ENCODE measurements at places on chromosomes 5 and 9.
A peak's percentile ranks its signal among the peaks of the same experiment; 100 is the strongest.

- DNase-seq = no peak
Observed at GRCh38 chr9:4211032-4211725, 88.7 kb downstream of the GLIS3 start.

DNA sequence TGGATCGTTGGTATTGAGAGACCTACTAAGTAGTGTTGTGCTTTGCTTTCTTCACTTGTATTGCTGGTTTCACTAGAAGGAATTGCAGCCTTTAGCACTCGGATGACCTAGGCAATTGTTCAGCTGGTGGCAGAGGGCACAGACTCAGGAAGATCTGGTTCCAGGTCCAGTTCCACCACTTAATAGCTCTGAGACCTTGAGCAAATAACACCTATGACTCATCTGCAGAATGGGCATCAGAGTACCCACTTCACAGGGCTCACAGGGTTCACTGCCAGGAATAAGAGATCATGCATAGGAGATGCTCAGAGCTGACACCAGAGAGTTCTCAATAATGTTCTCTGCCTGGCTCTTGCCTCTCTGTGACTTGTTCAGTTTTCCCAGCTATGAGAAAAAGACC, 133.6 kb downstream of the SIL1 start:
- DNase-seq = no peak

GRCh38 chr5:83244516-83244915, 167.2 kb downstream of the XRCC4 start:
- no peak for DNase-seq

DNA sequence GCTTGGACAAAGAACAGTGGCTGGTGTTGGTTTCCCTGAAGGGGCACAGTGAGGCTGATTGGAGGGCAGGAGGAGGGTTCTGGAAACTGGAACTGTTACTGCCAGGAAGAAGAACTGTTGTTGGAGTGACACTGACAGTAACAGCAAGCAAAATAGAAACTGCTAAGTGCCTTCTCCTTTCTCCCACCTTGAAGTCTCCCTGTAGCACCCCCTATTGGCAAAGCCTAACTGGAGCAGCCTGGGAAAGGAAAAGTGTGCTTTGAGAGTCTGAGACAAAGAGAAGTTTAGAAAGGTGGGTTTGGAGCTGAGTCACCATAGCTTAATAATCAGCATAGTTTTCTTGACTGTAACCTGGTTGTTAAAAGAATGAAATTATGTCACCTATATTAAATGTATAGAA, 2.5 kb upstream of the TMEM174 start:
- peak; percentile 73 for DNase-seq

DNA sequence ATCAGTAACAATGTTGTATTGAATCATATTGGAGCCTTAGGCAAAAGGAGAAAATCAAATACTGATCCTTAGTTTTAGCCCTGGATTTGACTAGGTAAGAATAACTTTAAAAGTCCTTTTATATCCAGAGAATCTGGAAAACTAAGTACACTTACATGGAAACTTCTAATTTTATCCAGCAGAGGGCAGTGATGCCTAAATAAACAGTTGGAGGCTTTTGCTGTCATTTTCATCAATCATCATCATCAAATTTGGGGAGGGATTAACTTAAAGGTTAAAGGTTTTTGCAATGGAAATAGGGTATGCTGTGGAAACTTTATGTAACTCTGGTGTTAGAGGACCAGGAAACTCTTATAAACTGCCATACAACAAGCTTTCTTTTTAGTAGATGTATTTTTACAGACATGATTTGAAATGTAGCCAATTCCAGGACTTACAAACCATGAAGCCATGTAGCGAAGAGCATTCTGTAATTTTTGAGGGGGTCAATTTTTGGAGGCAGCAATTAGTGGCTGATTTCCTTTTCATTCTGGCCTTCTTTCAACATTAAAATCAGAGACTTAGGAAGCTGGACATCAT, 112.7 kb downstream of the OSTF1 start:
- DNase-seq = peak; percentile 74

GRCh38 chr5:58077416-58077815, 382.5 kb downstream of the PLK2 start:
- no peak for DNase-seq

DNA sequence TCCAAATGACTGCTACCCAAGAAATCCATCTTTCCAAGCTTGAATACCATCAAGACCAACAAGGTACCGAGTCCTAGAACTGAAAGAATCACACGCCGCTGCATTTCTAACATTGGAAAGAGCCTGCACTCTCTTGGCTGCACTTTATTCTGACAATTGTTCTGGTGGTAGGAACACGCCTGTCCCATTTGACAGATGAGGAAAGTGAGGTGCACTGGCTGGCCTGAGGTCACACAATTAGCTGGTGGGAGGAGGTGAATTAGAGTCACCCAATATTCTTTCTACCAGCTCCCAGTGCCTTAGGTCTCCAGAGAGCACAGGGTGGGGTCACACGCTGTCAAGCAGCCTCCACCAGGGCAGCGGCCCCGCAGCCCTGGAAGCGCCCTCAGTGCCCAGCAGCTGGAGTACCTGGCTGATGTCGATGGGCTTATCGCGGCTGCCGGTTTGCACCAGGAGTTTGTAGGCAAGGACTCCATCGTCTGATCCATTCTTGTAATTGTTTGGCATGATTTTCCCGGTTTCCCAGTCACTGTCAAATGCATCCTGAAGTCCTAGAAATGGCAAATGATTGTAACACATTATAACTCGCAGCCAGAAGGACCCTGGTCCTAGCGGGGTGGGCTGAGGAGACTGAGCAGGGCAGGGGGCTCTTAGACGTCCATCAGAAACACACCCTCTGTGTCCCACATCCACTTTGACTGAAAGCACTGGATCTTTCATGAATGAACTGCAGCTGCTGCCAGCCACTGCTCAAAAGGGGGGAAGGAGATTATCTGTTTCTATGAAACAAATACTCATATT, 55.1 kb downstream of the PTCH1 start:
- no peak for DNase-seq

DNA sequence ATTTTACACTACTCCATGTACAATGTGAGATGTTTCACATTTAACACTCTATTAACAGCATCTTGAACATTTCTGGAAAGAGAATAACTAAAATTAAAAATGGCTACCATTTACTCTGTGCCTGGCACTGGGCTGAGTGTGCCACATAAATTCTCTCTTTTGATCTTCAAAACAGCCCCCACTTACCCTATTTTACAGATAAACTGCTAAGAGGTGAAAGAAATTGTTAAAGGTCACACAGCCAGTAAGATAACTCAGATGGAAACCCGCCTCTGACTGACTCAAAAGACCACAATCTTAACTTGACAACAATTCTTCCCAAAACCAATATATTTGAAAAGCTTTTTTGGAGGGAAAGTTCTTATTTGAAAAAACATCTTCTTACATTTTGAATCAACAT, 97.3 kb downstream of the MAPKAP1 start:
- DNase-seq = no peak

DNA sequence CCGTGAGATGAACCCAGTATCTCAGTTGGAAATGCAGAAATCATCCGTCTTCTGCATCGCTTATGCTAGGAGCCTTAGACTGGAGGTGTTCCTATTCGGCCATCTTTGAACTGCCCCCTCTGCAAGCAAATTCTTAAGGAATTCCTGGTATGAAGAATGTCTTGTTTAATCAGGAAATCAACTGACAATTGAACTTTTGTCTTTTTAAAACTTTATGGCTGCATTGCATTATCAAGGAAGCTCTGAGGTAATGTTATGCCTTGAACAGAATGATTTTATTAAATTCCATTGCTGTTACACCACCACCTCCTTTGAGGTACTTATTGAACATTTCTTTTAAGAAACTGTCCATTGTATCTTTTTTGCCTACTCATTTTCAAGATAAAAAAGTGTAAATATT, 1915.7 kb upstream of the CDH9 start:
- no peak for DNase-seq

DNA sequence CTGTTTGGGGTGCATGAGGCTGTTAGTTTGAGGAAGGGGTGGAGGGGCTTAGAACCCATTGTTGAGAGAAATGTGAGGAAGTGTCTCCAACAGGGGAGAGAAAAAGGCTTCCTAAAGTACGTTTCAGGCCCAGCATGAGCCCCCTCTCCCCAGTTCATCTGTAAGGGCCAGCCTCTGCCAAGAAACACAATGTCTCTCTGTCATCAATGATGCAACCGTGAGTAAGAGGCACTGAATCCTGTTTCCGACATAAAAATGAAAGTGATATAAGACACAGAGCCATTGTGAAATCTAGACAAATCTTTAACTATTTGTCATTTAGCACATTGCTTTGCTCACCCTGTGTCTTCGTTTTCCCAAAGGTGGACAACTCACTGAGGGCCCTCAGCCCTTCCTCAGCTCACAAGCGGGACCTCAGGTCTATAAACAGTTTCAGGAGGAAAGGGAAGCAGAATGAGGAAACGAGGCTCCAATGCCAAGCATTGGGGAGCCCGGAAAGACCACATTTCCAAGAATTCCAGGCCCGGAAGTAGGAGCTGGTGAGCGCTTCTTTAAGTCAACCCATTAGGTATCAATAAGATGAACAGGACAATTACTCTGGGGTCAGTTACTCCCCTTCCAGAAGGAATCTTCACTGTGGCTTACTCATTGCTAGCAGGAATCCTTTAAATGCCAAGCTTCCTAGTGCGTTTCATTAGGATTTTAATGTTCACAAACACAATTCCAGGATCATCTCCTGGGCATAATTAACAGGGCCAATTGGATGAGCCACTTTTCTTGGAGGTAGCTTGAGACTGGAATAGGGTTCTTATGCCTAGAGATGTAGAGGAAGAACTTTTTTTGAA, 59.0 kb upstream of the KLF4 start:
- DNase-seq = no peak

DNA sequence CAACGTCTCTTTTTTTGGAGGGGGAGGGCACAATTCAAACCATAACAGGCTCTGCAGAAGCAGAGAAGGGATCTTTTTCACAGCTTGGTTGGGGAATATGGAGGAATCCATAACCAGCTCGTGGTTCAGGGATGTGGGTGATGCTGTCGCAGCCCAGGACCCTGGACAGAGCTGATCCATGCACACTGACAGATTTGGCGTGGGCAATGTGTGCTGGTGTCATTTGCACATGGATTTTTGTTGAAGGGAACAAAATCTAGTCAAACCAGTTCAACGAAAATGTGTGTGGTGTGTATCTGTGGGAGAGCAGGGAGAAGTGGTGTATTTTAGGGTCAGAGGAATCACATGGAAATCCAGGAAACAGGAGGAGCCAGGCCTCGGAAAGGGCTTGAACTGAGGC, 4.2 kb downstream of the DOCK2 start:
- DNase-seq = no peak

DNA sequence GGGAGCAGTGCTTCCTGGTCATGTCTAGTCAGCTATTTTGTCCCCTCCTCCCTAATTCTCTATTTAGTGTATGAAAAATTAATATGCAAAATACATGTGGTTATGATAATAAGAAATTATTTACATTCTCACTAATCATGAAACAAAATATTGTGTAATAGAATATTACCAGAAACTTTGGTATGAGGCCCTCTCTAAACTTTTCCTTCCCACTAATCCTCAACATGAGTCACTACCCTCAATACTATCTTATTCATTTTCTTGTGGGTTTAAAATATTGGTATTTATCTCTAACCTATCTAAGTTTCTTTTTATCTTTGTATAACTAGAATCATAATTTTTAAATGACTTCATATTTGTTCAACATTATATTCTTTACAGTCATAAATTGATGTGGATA, 545.9 kb upstream of the PTPRD start:
- no peak for DNase-seq

- no peak for DNase-seq
Observed at GRCh38 chr9:134088063-134088725, 20.4 kb upstream of the BRD3 start.

- DNase-seq = no peak
Observed at GRCh38 chr9:106069241-106069640, 374.9 kb downstream of the TMEM38B start.

DNA sequence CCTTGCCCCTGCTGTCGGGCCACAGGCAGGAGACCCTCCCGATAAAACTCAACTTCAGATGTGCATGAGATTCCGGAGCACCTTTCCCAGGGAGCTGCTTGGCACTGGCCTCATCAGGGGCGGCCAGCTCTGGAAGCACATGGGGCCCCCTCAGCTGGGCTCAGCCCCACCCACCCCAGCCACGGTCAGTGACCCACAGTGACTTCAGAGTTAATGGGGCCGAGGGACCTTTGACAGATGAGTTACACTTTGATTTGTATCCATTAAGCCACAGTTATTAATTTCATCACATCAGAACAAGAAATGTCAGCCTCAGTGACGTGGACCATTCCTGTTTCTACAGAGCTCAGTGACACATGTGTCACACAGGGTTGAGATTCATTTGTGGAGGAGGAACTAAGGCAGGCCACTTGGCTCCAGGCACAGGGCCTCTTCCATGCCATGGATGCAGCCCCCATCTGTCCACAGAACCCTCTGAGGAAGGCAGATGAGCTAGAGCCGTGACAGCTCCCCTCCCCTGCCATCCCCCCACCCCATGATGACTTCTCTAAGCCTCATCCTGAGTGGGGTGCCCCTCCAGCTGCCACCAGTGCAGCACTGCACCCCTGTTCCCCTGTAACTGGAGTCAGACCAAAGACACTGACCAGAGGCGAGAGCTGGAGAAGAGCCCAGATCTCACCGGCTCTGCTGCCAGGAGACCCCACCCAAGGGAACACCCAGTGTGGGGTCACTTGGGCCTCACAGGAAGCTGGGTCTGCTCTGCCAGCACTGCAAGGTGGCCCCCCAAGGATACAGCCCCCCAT, 69.4 kb upstream of the ADAMTS2 start:
- no peak for DNase-seq

DNA sequence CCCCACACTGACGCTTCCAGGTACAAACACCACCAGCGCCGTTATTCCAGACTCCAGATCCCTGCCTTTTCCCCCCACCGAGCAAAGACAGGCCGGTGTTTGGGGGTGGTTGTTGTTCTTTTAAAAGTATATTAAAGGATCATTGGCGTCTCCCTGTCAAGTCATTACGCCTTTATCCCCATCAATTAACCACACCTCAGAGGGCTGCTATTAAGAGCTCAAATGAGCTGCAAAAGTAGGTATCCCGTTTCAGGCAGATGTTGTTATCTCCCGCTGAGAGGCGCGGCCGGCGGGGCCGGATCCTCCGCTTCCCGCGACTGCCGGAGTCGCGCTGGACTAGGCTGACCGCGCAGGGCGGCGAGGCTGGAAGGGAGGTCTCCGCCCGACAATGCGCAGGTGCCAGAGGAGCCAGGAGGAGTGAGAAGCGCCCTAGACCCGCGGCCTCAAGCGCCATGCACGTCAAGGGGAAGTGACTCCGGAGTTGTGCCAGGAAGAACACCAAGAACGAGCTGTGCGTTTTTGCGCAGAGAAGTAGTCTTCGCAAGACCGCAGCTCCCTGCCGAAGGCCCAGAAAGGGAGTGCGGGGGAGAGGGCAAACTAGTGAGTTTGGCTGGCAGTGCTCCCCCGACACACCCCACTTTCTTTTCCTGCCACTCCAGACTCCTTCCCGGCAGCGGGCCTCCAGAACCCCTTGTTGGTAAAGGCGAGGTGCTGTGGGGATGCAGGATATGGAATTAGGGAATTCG, 8.2 kb downstream of the NR2F1-AS1 start:
- DNase-seq = peak; percentile 57

DNA sequence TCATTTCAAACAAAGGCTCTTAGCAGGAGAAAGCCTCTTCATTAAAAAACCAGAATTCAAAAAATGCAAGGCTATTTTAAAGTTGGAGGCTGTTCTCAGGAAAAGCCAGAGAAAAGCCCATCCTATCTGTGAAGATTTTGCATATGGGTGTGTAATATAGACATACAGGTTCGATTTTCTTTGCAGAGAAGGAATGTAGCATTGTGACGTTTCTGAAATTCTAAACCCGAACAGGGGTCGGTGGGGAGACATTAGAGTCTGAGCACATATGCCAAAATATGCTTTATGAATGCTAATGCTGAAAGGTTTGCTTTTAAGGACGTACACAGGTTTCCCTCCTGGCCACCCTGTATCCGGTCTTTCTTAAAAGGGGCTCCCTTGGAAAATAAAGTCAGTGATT, 363.1 kb upstream of the PAPPA start:
- no peak for DNase-seq

Data from activated CD4-positive, alpha-beta T cell treated with anti-CD3 and anti-CD28 coated beads, Interleukin-2, amount 10 ng/mL, durations not matched to agents 24 days and 14 days (primary cell).